ENCODE measurements at places on chromosomes 3 and 15.

GRCh38 chr3:157767607-157768006, 264.4 kb upstream of the VEPH1 start:
- DNase-seq = no peak

GRCh38 chr3:126098391-126098858, 14.5 kb upstream of the SLC41A3 start:
- no peak for DNase-seq

DNA sequence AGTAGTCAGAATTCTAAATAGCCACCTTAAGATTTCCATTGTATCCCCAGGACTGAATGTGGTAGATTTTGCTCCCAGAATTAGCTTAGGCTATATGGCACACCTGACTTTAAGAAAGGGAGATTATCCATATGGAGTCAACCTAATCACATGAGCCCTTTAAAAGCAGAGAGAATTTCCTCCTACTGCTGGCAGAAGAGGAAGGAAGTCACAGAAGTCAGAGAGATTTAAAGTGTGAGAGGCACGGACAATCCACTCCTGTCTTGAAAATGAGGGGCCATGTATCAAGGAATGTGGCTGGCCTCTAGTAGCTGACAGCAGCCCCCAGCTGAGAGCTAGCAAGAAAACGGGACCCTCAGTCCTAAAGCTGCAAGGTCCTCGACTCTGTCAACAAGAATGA, 26.8 kb downstream of the LRRC31 start:
- DNase-seq = no peak

- DNase-seq = no peak
These were observed 53.5 kb downstream of the SEMA5B start for GRCh38 chr3:122973893-122974615.

GRCh38 chr15:98812716-98813446, 164.5 kb downstream of the IGF1R start:
- DNase-seq = no peak

- DNase-seq = no peak
These were observed at the start of gene KY for GRCh38 chr3:134650431-134651346. Gene KY (minus strand): TSS chr3:134651022. CDS start chr3:134650960, 62 bp downstream.

DNA sequence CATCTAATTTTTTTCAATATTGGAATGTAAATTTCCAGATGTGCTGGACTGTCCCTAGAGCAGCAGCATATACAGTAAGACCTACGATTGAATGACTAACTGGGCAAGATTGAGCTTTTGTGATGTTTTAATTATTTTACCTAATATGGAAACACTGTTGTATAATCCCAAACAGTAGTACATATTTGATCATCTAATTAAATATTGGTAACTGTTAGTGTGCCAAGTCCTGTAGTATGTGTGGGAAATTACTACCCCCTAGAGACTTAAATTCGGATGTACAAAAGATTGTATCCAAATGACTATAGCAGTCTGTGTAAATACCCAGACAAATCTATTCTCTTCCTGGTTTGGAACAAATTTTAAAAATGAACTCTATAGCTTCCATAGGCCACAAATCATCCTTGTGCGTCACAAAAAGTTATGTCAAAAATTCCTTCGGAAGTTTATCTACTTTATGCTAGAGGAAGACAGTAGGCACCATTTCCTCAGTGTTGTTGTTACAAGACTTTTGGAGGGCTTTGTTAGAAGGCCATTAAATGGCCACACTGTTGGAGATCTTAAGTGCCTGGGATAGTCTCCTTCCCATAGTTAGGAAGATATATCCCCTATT, 41.6 kb downstream of the NKIRAS1 start:
- DNase-seq = no peak

GRCh38 chr15:73629798-73630429, 3.3 kb downstream of the NPTN start:
- no peak for DNase-seq

DNA sequence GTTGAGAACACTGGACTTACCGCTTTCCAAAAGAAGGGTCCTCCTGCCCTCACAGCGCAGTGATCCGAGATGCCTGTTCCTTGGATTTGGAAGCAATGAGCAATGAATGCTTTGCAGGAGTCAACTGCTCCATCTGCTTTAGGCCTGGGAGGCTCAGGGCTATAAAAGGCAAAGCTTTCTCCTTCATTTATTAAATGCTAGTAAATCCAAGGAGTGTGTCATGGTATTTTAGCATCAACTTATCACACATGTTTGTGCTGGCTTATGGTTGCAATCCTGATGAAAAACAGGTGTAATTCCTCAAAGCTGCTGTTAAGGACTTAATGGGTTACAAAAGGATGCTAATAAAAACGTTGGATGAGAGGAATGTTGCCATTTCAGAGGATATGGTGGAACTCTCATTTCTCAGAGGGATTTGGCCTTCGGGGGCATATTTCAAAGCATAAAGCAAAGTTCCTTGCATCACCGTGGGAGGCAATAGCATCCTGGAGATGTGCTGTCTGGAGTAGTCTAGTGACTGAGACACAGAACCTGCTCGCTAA, 158.5 kb upstream of the TPM1 start:
- DNase-seq = no peak

DNA sequence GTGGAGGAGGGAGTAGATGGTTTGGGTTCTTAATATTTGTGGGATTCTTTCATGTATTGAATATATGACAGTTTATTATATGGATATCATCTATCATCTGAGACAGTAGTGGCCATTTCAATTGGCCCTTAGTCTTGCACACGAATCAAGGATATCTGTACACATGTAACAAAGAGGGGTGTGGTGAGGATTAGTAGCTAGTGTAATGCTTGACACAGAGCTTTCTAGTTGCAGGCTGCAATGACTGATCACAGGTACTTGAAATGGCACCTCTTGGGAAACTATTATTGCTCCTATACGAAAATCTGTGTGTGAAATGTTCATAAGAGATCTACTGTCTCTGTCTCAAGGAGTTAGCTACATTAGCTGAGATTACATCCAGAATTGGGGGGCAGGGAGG, 12.8 kb downstream of the TM4SF1 start:
- no peak for DNase-seq

DNA sequence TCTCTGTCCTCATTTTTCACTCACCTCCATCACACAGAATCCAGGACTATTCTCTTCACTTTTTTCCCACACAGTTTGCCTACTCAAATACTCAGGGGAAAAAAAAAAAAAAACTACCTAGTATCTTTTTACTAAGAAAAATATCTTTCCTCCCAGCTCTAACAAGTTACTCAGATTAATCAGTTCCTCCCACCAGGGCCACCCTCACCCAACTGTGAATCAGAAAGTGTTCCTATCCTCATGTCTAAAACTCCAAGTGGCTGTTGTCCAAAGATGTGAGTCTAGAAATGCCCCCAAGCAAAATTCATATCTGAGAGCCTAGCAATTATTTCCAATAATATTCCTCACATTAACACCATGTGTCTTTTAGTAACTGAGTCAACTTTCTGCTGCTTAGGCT, 268.0 kb downstream of the ERC2 start:
- no peak for DNase-seq

- no peak for DNase-seq
These were observed 3.7 kb downstream of the MRAS start for GRCh38 chr3:138351916-138352550.

GRCh38 chr15:93913310-93913709, 318.1 kb upstream of the MCTP2 start:
- DNase-seq = no peak

DNA sequence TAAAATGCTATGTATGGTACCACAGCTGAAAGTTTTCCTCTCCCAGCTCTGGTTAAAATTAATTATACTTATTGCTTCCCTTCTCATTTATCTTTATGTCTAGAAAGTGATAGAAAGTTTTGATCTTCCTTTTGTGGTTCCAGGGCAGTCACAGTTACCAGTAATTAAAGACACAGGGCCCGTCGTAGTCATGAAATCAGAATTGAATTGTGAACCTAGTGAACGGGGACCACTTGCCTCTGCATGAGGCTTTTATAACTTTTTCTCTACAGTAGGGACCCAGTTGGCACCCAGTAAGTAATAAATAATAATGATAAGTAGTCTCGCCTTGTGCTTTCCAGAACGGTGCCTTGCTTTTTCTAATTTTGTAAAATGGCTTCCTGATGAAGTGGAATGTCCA, 231.7 kb upstream of the SATB1 start:
- DNase-seq = no peak

- DNase-seq = no peak
These were observed 6.6 kb downstream of the VWA5B2 start for GRCh38 chr3:184236033-184236410.

- no peak for DNase-seq
These were observed 169.7 kb upstream of the TMCO5A start for GRCh38 chr15:37764733-37765191.

GRCh38 chr3:132210476-132211346, 106.5 kb upstream of the ACP3 start:
- no peak for DNase-seq

GRCh38 chr15:83380059-83380458, 67.1 kb upstream of the SH3GL3 start:
- no peak for DNase-seq

DNA sequence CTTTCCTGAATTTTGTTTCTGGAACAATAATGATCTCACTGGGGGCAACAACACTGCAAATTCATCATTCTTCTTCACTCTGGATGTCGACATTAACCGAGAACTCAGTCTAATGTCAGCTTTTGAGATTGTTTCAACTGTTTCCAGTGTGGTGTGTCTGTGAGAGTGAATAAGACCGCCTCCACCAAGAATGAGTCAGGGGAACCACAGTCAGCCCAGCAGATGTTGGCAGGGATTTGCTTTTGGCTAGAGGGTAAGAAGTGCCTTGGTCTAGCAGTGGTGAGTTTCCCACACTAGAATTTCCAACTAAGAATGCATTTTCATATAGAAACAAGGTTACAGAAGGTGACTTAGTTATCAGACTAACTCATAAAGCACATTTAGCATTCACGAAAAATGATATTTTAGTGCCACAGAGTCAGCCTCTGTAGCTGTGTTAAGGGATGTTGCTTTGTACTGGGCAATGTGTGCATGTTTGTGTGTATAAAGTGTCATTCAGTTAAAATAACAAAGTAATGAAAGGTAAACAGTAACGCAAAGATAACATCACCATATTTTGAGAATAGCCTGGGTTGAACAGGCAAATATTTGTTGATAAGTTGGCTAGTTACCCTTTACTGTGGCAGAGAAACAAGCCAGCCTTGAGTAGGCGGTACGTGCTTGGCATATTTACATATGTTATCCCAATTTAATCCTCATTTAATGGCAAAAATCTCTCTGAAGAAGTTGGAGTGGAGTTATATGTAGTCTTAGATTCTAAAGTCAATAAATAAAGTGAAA, 33.8 kb downstream of the DRD3 start:
- DNase-seq = no peak

DNA sequence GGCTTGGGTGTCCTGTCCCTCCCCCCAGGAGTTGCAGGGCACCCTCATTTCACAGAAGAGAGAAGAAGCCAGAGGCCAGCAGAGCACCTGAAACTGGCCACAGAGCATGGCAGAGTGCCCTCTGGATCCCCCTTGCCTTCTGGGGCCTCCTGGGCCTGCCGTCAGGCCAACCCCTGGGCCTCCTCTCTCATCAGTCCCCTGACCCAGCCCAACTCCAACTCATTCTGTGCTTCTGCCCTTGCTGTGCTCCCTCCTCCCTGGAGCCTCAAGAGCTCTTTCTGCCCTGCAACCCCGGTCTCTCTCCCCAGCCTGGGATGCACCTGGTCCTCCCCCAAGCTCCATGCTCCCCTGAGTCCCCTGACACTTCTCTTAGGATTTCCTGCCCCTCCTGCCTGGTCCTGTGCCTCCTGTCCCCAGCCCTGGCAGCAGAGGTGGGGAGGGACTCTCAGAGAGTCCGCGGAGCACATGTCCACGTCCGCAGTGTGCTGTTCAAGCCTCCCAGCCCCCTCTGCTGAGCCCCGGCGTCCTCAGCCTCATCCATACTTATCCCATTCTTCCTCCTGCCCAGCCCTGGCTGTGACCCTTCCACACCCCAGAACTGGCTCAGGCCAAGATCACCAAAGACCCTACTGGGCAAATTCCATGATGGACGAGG, 30.5 kb upstream of the CACNA2D2 start:
- no peak for DNase-seq

- DNase-seq = no peak
These were observed 194.7 kb downstream of the SQOR start for GRCh38 chr15:45829336-45830153.

GRCh38 chr3:78801926-78802561, 965.8 kb downstream of the ROBO1 start:
- DNase-seq = no peak

DNA sequence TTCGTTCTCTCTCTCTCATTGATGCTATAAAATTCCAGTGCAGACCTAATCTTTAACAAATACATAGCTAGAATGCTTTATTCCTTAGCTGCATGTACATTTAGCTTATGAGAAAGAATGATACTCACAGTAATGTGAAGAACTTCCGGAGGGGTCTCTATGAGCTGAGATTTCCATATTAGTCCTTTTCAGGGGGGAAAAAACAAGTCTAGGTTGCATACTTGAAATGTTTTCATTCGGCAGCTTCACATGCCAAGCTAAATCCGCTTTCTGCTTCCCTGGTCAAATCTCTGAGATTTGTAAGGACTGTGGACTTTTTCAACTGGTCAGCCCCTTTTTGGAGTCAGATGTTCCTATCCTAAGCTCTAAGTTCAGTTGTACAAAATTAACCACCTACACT, 111.5 kb upstream of the COL8A1 start:
- no peak for DNase-seq

GRCh38 chr3:66303491-66303901, 82.7 kb downstream of the SLC25A26 start:
- DNase-seq = no peak

DNA sequence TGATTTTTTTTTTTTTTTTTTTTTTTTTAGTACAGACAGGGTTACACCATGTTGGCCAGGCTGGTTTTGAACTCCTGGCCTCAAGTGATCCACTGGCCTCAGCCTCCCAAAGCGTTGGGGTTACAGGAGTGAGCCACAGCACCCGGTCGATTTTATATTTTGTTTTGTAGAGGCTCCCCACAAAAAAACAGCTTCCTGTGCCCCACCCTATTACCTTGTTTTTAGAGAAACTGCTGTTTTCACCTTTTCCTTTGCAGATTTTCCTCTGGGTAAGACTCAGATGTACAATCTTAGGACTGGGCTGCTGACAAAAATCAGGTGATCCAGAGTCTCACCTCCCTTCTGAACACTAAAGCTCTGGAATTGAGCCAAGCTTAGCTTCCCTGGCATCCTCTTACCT, 20.6 kb downstream of the ARRDC4 start:
- no peak for DNase-seq

GRCh38 chr3:178288074-178288473, 248.2 kb upstream of the KCNMB2 start:
- no peak for DNase-seq

GRCh38 chr3:14431452-14431916, 29.1 kb downstream of the SLC6A6 start:
- DNase-seq = no peak
